ENCODE measurements at places on chromosomes 12 and 14.

GRCh38 chr12:63912651-63913050, 68.2 kb downstream of the SRGAP1 start:
- no peak for DNase-seq

- DNase-seq = no peak
Observed at GRCh38 chr14:61607570-61608244, 87.6 kb upstream of the HIF1A start.

DNA sequence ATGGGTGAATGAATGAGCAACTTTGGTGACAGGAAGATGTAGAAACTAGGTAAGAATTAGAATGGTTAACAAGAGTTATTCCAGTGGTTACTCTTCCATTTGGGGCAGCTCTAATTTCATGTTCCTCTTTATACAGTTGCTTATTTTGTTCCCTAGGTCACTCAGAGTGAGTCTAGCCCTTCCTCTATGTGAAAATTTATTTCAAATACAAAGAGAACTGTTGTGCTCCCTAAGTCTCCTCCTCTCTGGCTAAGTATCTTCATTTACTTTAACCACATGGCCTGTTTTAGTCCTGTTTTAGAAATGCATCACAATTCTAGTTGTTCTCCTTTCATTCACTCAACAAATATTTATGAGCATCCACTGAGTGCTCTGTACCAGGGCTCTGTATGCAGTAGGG, 51.1 kb upstream of the HIF1A start:
- no peak for DNase-seq

GRCh38 chr14:36817071-36817930, 155.6 kb downstream of the PAX9 start:
- no peak for DNase-seq

GRCh38 chr14:39491134-39491571, 58.9 kb upstream of the FBXO33 start:
- no peak for DNase-seq

DNA sequence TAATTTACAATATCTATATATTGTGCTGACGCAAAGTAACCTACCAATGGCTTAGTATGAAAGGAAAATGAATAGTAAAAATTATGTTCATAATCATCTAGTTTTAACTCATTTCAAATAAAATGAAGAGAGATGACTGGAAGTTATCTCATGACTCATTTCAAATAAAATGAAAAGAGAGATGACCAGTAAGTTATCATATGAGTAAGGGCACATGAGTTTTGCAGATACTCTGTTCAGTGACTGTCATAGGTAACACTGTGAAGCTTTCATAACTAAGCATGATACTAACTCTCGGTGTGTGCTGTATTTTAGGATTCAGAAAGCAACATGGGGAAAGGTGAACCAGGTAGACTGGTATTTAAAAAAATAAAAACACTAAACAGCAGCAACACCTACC, 364.5 kb upstream of the DIO2 start:
- no peak for DNase-seq

DNA sequence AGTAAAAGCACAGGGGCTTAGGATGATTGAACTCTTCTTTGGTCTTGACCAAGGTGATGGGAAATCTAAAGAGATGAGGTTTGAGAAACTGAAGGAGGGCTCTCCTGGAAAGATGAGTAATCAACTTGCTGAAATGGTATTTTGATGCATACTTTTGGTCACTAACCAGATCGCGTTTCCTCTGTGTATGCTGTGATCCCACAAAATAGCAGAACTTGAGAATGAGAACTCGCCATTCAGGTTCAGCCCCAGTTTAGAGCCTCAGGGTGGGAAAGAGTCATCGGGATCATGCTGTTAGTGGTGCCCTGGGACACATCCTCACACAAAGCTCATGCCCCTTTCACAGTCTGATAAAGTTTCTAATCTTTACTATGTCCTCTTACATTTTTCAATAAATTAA, 488.8 kb downstream of the ETNK1 start:
- no peak for DNase-seq

GRCh38 chr14:49598189-49598484, 603 bp upstream of the LRR1 start:
- DNase-seq = no peak

GRCh38 chr14:95157048-95157326, 342 bp downstream of the DICER1 start:
- no peak for DNase-seq

- no peak for DNase-seq
Observed at GRCh38 chr14:53174918-53175317, 21.8 kb upstream of the DDHD1 start.

DNA sequence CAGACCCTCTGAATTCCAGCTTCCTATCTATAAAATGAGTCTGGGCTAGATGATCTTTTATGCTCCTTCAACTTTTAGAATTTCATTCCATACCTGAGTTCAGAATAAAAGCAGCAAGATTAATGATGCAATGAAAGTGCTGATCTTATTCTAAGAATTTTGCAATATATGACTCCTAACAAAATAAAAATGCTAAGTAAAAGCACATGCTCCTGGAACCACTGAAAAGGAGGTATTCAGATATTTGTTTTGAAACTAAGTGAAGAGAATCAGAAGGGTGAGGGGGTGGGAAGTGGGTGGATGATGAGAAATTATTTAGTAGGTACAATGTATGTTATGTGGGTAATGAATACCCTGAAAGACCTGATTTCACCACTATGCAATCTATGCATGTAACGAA, 216.6 kb downstream of the PTPRO start:
- DNase-seq = no peak

DNA sequence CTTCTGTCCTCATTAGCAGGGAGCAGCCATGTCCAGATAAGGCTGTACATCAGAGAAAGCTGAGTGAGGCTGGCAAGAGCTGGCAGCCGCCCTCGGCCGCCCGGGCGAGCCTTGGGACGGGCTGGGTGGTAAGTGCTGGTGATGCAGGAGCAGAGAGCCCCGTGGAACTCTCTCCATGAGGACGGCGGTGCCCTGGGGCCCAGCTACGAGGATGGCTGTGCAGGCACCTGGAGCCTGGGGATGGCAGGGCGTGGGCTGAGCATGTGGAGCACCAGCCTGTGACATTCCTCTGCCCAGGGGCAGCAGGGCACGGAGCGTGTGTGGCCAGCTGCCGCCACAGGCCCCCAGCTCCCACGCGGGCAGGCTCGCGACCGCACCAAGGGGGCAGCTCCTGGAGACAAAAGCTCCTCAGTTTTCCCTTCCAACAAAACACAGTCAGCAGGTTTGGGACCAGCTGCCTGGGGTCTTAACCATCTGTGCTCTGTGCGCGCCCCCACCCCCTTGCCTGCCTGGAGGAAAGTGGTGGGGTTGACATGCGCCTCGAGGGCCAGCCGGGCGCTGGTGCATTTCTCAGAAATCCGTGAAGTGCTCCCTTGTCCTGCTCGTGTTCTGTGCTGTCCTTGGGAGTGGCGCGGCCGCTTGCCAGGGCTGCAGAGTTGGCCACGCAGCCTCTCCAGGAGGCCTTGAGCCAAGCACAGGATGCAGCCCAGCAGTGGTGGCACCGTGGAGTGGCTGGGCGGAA, 21.4 kb downstream of the PACS2 start:
- DNase-seq = no peak

GRCh38 chr14:57501039-57501557, 7.4 kb upstream of the CCDC198 start:
- no peak for DNase-seq

- DNase-seq = no peak
Observed at GRCh38 chr12:43210485-43211192, 341.4 kb downstream of the ADAMTS20 start.

GRCh38 chr12:57518920-57519795, 1.2 kb downstream of the DDIT3 start:
- DNase-seq = no peak

- no peak for DNase-seq
Observed at GRCh38 chr12:117897372-117898161, 71.2 kb downstream of the KSR2 start.

DNA sequence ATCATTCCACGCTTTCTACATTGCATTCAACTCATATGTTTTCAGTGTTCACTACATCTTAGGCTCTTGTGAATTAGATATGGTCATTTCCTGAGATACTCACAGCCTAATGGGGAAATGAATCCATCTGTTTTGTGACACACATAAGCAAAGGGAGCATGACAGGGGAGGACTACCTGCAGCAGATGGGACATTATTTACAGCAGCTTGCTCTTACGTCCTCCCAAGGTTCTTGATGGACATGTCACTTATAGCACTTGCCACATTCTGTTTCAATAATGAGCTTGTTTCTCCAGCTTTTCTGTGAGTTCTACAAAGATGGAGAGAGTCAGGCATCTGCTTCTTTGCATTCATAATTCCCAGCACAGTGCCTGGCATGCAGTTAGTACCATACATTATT, 1509.6 kb upstream of the TMEM132C start:
- no peak for DNase-seq

GRCh38 chr12:53985692-53985993, 697 bp downstream of the HOXC10 start:
- DNase-seq = no peak

DNA sequence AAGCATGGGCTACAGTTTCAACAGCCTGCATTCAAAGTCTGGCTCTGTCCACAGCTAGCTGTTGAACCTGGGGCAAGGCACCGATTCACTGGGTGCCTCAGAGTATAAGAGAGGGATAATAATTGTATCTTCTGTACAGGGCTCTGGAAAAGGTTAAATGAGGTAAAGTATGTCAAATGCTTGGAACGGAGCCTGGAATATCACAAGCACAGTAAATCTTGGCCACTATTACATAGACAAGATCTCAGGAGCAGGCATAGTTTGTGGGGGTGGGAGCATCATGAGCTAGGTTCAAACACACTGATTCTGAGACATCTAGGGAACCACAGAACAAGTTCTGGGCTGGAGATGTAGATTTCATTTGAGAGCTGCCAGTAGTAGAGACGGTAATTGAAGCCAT, 203.7 kb upstream of the NUDT4 start:
- DNase-seq = no peak

- DNase-seq = no peak
Observed at GRCh38 chr12:51915951-51916350, 8.6 kb downstream of the ACVRL1 start.

DNA sequence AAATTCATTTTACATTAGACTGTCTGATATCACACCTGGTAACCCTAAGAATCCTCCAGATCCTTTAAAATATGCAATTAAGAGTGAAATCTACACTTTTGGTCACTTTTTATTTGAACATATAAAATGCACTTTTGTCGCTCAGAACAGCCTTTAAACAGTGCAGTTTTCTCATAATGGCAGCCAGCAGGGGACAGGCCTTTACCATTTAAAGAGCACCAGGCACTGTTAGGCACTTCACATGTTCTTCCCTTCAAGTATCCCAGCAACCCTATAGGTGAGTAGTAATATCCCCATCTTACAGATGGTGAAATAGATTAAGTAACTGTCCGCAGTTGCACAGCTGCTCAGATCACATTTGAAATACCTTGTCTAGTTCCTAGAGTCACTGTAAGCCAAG, 11.3 kb upstream of the SAMD4A start:
- DNase-seq = no peak

DNA sequence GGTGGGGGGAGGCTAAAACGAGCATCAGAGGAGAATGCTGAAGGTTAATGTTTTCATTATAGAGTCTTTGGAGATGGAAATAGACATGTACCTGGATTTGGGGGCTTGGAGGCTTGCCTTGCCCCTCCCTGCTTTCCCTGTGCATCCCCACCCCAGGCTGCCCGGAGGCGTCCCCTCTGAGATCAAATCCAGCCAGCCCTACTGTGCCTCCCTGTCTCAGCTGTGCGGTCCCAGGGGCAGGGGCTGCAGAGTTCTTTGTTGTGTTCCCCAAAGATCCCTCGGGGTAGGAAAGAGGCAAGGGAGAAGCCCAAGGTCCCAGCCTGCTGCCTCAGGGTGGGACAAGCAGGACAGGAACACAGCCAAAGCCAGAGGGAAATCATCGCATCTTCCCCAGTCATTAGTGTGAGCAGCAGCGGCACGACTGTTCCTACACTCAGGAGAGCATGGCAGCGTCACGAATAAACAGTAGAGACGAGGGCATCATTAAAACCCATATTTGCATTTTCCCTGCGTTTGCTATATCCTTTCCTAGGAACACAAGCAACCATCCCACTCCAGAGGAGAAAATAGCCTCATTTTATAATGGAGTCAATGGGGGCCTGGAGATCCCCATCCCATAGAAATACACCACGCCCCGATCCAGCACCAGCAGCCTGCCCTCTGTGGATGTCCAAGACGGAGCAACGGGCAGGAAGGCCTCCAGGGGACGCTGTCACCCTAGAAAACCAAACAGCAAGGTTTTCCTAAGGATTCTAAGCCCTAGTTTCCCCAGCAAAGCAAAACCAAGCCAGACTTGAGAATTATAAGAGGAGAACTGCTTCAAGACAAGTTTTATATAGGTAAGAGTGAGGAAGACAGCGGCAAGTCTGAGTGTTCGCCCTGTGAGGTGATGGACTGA, 32.4 kb downstream of the ANO2 start:
- DNase-seq = no peak

- no peak for DNase-seq
Observed at GRCh38 chr14:100862277-100862676, 36.4 kb downstream of the MEG3 start.

DNA sequence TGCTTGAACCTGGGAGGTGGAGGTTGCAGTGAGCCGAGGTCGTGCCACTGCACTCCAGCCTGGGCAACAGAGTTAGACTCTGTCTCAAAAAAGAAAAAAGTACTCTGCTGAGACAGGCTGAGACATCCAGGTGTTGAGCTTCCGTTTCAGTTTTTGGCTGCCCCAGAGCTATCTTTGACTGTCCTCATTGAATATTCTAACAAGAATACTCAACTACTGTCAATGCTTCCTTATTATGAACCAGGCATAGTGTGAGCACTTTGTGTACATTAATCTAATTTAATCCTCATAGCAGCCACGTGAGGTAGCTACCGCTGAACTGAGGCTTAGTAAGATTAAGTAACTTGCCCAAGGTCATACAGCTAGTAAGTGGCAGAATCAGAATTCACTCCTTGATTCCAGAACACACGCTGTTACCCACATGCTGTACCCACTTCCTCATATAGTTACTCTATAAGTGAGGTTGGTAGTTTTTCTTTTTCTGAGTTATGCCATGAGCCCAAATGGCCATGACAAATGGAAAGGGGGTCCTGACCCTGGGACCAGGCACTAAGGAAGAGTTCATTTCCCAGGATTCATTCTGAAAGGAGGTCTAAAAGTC, 11.3 kb downstream of the ALDH1L2 start:
- no peak for DNase-seq

DNA sequence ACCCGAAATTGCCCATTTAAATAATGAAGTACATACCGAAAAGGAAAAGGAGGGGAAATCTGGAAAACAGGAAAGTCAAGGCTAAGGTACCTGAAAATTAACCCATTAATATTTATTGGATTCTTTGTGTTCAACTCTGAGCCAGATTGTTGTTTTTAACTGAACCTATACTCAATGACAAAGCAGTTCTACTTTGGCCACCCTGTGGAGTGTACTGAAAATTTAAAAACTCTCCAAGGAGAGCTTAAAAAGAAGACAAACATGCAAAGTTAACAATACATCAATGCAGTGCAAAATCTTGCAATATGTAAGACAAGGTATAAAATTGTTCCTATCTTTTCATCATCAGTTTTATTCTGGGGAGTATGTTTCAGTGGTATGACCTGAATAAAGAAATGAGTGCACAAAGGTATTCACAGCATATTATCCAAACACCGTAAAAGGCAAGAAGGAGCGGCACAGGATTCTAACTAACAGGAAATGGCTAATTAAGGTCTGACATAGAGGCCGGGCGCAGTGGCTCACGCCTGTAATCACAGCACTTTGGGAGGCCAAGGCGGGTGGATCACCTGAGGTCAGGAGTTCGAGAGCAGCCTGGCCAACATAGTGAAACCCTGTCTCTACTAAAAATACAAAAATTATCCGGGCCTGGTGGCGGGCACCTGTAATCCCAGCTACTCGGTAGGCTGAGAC, 1.7 kb downstream of the USP44 start:
- no peak for DNase-seq

GRCh38 chr12:48441069-48441468, 31.3 kb upstream of the ANP32D start:
- DNase-seq = no peak
